Stimulated activated CD4-positive, alpha-beta T cell treated with anti-CD3 and anti-CD28 coated beads, Interleukin-2, amount 100 ng/mL, for 48 hours (primary cell): ENCODE measurements at places on chromosomes 3 and 15.
A peak's percentile ranks its signal among the peaks of the same experiment; 100 is the strongest.

GRCh38 chr3:113238503-113238902, 27.1 kb downstream of the BOC start:
- no peak for DNase-seq

DNA sequence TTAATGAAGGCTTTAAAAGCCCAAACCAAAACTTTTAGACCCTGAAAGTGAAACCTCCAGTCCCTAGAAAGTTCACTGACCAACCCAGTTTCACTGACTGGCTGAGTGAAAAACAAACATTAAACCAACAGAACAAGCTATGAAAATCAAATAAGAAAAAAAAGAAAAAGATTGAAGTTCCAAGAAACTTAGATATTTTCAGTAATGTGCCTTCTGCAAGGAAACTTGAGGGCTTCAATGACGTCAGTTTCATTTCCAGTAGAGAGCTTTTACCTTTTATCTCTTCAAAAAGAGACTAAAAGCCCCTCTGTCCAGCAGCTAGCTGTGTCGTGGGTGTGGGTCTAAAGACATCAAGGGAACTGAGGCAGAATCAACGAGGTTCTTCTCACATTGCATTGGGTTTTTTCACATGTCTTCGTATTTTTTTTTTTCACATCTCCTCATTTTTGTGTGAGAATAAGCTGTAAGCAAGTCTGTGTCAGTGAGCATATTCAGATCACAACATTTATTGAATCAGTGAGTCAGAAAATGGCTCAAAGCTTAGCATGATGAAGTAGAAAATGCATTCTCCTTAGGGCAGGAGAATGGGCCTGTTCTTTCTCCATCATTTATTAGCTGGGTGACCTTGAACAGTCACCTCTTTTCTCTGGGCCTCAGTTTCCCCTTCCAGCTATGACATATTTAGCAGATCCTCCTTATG, 54.8 kb upstream of the BCL6 start:
- DNase-seq, result no peak

GRCh38 chr3:67048067-67048714, 50.1 kb downstream of the KBTBD8 start:
- DNase-seq, result no peak

DNA sequence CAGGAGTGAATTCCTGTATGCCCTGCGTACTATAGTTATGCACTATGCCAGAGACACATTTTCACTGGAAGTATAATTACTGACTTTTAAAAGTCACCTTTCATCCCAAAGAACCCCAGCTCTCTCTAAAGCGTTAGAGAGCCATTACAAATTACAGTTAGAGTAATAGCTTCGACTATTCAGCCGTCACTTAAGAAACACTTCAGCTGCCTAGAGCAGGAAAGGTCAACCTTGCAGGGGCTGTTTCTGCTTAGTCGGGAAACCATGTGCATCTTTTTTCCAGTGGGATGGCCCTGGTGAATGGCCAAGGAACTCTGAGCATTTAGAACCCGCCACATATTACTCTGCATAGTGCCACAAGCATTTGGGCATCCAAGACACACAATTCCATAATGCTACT, 235.9 kb downstream of the ARRDC4 start:
- DNase-seq, result no peak

DNA sequence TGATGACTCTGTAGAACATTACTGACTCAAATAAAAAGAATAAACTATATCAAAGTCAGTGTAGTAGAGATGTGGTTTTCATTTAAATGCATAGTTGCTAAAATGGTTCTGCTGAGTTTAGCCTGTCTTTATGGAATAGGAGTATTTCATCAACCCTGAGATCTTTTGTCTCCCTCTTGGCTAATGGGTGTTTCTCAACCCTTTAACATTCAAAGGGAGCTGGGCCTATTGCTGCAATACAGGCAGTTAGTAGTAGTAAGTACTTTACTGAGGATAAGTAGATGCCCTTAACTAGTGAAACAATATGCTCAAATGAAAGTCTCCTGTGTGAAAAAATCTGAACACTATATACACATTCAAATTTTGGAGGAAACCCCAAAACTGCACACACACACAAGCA, 184.7 kb upstream of the TTC14 start:
- DNase-seq, result no peak

- DNase-seq, result peak; percentile 28
Observed at GRCh38 chr15:67174864-67175573, 79.4 kb downstream of the AAGAB start.

GRCh38 chr15:46646490-46646889, 1011.7 kb downstream of the SQOR start:
- no peak for DNase-seq

DNA sequence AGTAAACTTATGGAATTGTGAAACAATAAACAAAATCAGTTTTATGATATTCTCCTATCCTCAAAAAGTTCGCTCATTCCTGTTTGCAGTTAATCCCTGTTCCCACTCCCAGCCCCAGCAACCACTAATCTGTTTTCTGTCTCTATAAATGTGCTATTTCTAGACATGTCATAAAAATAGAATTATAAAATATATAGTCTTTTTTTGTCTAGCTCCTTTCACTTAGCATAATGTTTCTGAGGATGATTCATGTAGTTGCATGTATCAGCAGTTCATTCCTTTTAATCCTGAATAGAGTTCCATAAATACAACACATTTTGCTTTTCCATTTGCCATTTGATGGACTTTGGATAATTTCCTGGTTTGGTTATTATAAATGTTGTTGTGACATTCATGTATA, 140.0 kb downstream of the KCNAB1 start:
- no peak for DNase-seq

DNA sequence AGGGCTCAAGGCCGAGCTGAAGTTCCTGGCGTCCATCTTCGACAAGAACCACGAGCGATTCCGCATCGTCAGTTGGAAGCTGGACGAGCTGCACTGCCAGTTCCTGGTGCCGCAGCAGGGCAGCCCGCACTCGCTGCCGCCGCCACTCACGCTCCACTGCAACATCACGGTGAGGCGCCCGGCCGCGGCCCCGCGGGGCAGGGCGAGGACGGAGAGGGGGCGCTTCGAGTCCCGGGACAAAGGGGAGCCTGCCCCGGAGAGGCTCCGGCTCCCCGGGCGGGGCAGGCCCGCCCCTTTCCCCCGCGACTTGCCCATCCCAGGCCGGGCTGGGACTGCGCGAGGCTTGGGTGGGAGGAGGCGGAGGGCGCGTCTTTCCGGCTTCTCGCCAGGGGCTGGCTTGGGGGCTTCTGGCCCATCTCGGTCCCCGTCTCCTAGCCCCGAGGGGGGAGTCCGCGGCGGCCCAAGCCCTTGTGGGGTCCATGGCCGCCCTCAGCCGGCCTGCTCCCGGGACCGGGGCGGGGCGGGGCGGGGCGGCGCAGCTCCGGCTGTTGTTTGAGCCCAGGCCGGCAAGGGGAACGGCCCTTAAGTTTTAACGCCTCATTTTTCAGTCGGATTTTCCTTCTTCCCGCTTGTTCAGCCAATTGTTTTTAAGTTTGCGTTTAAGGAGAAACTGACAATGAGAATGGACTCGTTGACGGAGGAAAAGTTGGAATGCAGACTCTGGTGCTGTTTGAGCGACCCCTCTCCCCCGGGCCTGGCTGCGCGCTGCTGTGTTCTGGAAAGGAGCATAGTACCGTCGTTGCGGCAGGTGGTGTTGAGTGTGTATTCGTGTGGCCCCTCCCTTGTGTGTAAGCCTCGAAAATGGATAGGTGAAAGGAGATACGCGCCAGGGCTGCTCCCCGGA, 683 bp downstream of the UBE2Q2 start:
- DNase-seq, result peak; percentile 34

GRCh38 chr3:111035902-111036301, 35.7 kb upstream of the NECTIN3 start:
- no peak for DNase-seq

DNA sequence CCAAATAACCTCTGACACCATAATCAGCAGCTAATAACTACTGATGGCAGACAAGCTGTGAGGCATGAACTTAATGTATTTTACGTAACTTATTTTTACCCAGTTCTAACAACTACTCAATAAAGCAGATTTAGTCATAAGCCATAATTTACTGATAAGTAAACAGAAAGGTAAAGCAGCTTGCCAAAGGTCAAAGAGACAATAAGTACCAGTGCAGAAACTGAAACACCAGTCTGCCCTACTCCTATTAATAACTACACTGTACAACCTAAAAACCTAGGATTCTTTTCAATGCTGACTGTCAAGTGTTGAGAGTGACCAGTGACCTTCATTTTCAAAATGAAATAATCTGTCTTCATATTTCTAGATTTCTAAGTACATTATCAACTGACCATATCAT, 152.2 kb downstream of the NR2E3 start:
- no peak for DNase-seq

DNA sequence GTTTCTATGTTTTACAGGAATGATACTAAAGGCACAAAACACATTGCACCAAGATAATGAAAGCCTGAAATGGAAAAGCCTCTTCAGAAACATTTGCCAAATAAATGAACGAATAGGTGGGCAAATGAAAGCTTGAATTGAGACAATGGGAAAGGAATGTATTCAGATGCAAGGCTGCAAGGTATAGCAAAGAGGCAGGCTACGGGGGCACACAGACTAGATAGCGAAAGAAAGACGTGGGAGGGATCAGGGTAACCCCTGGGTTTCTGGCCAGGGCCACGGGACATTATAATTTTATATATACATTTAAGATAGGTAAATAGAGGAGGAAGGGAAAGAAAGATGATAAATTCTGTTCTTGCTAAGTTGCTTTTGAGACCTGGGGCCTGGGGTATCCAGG, 95.9 kb upstream of the NLGN1 start:
- DNase-seq, result no peak

- no peak for DNase-seq
Observed at GRCh38 chr3:10317961-10318350, 3.0 kb downstream of the SEC13 start.

- no peak for DNase-seq
Observed at GRCh38 chr3:63559884-63560283, 92.6 kb upstream of the SNTN start.

DNA sequence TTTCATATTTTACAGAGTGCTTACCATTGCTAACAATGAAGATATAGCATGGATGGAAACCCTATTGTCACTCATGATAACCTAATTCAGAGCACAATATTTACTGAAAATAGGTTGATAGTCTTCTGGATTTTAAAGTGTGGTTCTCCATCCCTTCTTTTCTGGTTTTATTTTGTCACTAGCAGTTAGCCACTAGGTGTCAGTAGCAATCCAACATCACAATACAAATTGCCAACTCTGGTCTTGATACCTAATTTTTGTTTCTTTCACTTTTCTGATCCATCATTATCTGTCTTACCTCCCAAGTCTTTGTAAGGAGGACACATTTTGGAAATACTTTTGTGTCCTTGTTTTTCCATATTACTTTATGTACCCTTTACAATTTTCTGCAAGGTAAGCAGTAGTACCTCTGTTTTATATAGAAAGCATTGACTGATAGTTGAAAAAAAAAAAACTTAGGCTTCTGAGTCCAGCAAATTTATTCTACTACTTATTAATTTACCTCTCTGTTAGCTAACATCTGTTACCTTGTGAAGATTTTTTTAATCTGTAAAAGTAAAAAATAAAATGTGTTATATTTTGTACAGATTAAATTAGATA, 28.3 kb upstream of the CRYBG3 start:
- DNase-seq, result no peak

DNA sequence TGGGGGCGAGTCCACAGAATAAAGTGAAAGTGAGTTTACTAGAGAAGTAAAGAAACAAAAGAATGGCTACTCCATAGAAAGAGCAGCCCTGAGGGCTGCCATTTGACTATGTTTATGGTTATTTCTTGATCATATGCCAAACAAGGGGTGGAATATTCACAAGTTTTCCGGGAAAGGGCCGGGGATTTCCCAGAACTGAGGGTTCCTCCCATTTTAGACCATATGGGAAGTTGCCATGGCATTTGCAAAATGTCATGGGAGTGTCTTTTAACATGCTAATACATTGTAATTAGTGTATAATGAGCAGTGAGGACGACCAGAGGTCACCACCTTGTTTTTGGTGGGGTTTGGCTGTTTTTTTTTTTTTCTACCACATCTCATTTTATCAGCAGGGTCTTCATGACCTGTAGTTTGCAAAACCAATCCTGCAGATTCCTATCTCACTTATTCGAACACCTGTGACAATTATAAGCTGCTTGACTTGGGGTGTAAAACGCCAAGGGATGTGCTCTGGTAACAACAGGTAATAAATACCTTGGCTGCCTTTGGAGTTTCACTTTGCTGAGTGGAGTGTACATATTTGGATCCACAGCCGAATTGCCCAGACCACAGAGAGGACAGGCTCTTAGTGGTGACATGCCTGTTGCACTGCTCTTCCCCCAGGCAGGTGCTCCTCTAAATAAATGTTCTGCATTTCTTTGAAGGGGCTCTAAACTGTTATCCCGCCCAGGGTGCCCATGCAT, 43.6 kb downstream of the C2CD4B start:
- no peak for DNase-seq

DNA sequence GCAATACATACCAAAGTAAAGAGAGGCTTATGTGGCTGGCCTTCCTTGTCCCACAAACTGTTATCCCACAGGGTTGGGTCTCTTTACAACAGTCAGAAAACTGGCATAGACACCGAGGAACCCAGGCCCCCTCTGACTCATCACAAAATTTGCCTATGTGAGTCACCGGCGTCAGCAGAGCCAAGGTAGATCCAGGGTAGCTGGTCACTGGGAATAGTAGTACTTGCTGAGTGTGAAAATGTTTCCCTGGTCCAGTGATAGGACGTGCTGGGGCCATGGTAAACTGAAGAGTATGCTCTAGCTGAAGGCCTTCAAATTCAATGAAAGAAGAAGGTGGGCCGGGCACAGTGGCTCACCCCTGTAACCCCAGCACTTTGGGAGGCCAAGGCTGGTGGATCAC, 27.1 kb upstream of the SKIL start:
- no peak for DNase-seq

DNA sequence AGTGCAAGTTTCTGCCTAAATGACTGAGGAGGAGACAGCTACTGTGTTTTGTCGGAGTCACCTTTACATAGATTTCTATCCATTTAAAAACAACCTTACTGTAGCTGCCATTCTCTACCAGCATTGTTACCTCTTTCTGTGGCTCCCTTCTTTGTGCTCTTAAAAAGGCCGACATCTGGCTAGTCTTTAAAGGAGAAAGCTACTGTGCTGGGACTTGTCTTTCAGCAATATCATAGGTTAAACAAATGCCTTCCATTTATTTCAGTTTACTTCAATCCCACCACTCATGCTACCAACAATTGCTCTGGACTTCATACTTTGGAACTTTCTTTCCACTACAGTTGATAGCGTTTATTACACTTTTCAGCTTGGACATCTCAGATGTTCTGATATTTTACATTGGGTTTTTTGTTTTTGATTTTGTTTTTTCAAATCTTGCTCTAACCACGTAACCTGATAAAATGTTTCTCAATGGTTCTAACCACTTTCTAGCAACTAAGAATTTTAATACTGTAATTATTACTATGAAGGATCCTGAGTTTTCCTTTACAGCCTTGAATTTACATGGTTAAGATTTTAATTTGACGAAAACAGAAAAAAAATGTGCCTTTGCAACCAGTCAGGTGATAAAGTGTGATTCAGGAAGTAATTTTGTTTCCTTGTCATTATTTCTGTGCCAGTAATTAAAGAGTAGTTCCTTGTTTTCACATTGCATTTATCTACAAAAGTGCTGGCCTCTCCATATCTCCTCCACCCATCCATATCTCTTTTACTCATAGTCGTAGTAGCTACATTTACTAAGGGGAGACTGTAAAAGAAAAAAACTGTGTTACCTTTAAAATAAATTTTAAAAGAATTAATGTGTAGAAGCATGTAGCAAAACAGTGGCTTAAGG, 1.3 kb upstream of the CBLB start:
- no peak for DNase-seq

- no peak for DNase-seq
Observed at GRCh38 chr3:37536840-37537239, 324.8 kb upstream of the CTDSPL start.
